ENCODE measurements at places on chromosomes 16 and 17.

- no peak for DNase-seq
Observed at GRCh38 chr17:49557312-49558024, 18.2 kb upstream of the NXPH3 start.

DNA sequence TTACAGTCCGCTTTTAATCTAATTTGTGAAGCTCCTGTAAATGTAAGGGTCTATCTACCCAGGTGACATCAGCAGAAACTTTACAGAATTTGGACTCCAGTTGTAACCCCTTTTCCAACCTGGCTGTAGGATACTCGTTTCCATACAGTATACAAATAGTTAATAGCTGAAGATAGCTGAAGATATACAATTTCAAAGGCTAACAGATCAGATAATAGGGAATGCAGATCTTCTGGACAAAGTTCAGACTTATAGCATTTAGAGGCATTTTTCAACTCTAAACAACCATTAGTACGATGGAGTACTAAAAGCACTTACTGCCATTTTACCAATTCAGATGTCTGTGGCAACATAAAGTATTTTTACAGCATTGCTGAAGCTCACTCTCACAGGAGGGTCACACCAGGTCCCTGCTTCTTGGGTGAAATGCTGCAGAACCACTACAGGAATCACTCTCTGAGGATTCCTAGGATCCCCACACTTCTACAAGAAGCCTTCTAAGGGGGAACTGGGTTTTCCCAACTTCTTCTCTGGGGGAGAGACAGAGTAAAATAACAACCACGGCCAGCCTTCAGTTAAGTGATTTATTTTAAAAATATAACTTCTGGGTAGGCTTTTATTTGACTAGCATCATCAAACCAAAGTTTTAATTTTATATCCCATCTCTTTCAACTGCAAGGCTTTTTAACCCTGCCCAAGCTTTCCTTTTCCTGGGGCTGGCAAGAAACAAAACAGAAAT lies 2.9 kb downstream of the VEZF1 start:
- DNase-seq: no peak

DNA sequence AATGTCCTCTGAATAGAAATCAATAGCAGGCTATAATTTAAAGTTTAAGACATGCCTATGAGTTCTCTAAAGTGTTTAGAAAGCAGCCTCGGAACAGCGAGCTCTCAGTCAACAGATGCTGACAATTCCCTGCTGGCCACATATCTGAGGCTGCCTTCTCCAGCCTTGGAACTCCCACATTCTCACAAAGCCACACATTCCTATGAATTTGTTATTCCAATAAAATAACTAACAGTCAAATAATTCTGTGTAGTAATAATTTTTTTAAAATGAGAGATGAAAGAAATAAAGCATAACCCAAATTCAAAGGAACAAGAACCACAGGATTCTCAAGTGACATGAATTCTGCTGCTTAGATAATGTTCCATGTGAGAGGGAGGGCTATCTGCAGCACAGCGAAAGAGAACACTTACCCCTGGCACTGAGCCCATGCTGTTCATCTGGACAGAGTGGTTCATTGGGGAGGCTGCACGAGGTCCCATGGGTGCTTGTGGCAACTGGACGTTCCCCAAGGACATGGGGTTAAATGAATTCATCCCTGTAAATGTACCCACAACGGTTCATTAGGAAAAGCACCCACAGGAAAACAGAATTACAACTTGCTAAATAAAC lies 56.9 kb upstream of the TRAP1 start:
- no peak for DNase-seq

GRCh38 chr17:35286120-35286781 lies 43.4 kb downstream of the SLFN5 start:
- DNase-seq: no peak

DNA sequence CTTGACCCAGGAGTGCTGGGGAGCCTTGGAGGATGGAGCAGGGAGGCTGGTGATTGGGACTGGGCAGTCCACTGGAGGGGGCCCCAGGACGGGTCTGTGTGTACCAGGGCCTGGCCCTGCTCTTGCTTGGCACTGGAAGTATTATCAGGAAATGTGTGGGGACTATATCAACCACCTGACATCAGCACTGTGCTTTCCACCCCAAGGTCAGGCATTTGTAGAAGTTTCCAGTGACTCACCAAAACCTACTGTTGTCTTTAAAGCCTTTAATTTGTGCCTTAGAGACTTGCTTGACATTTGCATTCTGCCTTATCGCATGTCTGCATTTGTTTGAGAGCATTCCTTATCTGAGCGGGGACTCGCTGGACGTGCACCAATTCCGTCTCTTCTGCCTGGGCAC lies 323.1 kb downstream of the FOXL1 start:
- DNase-seq: no peak

DNA sequence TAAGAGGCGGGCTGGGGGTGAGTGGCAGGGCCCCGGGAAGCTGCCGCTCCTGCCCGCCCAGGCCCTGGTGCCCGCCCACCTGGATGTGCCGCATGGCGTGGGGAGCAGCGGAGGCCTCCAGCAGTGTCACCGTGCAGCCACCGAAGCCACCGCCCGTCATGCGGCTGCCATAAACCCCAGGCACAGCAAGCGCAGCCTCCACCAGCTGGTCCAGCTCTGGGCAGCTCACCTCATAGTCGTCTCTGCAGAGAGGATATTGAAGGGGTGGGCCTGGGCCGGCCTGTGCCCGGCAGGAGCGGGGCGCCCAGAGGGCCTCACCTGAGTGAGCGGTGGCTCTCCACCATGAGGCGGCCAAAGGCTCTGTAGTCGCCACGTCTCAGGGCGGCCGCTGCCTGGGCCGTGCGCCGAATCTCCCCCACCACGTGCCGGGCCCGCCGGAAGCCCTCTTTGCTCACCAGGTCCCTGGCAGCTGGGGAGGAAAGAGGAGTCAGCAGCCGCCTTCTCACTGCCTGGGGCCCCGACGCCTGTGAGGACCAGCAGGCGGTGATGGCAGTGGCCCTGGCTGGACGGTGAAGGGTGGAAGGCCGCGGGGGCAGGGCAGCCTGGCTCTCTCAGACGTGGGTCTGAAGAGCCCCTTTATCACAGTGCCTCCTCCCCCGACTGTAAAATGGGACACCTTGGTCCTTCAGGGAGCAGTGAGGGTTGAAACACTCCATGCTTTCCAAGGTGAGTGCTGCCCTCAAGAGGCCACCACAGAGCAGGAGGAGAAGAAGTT lies 6.7 kb downstream of the GALK1 start:
- DNase-seq: no peak

DNA sequence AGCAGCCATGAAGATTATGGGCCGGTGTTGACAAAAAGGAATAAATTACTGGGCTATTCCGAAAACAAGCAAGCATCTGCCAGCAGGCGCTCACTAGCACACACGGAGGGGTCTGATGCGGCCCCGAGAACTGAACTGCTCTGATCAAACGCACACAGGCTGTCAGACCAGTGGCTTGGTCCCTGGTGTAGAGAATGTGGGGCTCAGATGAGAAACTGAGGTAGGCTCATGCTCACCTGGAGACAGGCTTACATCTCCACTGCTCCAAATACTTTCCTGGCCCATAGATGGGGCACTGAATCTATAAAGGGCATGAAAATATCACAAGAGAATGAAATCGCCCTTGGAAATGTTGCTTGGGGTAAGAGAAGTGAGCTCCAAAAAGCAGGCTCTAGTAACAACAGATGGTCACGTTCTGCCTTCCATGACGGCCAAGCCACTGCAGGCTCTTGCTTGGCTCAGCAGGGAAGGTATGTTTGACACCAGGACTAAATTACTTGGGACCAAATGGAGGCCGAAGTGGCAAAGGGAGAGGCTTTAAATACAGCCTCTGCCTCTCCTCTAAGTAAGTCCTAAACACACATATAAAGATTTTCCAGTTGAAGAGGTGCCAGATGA lies 5.4 kb downstream of the ABR start:
- no peak for DNase-seq

- DNase-seq: no peak
Observed at GRCh38 chr16:88005181-88005581, 53.9 kb downstream of the BANP start.

GRCh38 chr16:23999663-24000062 lies 163.9 kb downstream of the PRKCB start:
- no peak for DNase-seq

- DNase-seq: no peak
Observed at GRCh38 chr17:45436161-45436560, 3.5 kb upstream of the ARHGAP27 start.

DNA sequence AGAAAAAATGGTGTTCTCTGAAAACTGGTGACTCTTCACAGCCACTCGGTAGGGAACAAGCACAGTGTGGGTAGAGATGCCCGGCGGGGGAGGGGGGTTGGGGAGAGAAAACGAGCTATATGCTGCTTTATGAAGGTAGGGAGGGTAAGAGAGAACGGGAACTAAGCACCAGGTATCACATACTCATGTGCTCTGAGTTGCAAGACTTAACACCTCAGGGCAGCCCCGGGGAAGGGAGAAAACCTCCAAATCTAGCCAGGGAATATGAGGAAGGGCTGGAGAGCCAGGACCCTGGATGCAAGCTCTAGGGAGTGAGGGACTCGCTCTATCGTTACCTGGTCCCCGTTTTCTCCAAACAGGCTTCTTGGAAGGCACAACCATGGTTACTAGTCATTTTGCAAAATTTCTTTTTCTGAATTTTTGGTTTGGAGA lies 35.3 kb downstream of the HIC1 start:
- no peak for DNase-seq

All from AG04449 (cell line).